ENCODE measurements at places on chromosomes 7 and 10.

GRCh38 chr10:16788125-16788524 is 29.1 kb downstream of the RSU1 start:
- H3K36me3 ChIP-seq = no peaks in the 10 kb centered on the region
- no peaks in the 10 kb centered on the region for H3K27me3 ChIP-seq
- H3K27ac ChIP-seq = no peak overlapping the region
- H3K4me3 ChIP-seq = no peak overlapping the region

- H3K27me3 ChIP-seq = no peaks in the 10 kb centered on the region
- H3K4me3 ChIP-seq = no peak overlapping the region
- no peak overlapping the region for H3K27ac ChIP-seq
- H3K4me1 ChIP-seq = peaks cover 11% of the 10 kb centered on the region
- no peaks in the 10 kb centered on the region for H3K36me3 ChIP-seq
Measured at GRCh38 chr7:134686786-134687185, 40.1 kb downstream of the BPGM start.

- no peak for DNase-seq
- H3K27me3 ChIP-seq = no peaks in the 10 kb centered on the region
- peaks cover 1% of the 10 kb centered on the region for H3K4me1 ChIP-seq
- H3K36me3 ChIP-seq = no peaks in the 10 kb centered on the region
Measured at GRCh38 chr10:99964791-99965190, 45.0 kb downstream of the DNMBP start.

DNA sequence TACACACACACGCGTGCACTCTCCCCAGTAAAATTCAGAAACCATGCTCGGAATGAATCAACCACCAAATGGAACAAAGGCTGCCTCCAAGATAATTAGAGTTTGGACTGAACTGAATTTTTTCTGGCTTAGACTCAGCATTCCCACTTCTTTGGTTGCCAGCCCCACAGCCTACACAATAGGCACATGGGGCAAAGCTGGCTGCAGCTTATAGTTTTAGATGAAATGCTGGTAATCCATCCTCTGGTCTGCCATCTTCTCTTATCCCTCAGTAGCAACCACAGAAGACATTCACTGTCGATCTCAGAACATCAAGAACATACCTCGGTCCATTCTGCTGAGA is 44.2 kb downstream of the PDE1C start:
- H3K36me3 ChIP-seq = no peaks in the 10 kb centered on the region
- DNase-seq = no peak
- H3K27ac ChIP-seq = no peak overlapping the region
- H3K4me3 ChIP-seq = no peak overlapping the region
- H3K27me3 ChIP-seq = no peaks in the 10 kb centered on the region
- no peaks in the 10 kb centered on the region for H3K4me1 ChIP-seq

GRCh38 chr7:140159497-140159896 is 17.3 kb downstream of the KDM7A start:
- no peaks in the 10 kb centered on the region for H3K36me3 ChIP-seq
- no peaks in the 10 kb centered on the region for H3K27me3 ChIP-seq
- DNase-seq = no peak
- no peak overlapping the region for H3K4me3 ChIP-seq
- no peaks in the 10 kb centered on the region for H3K4me1 ChIP-seq

DNA sequence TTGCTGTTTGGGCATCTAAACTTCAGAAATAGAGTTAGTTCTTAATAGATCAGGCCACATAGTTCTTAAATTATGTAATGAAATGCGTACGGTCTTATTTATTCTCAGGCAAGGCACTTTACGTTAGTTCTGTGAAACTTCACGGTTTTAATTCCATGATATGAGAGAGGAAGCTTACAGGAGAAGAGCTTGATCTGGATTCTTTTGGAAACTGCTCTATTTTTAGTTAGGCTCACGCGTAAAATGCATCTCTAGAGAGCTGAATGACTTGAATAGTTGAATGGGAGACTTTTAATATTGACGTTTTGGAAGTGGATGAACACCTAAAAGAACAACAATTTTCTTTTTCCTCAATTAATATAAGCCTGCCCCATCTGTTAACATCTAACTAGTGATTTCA is 71.1 kb downstream of the PRKG1 start:
- no peaks in the 10 kb centered on the region for H3K36me3 ChIP-seq
- no peaks in the 10 kb centered on the region for H3K4me1 ChIP-seq
- no peak for DNase-seq

Data from ovary (tissue), 10 donors.